ENCODE measurements at places on chromosomes 7 and 10. TPM values are rescaled to one million over a fixed set of nuclear protein-coding genes. Genes with fewer than 3 reads are reported as not detected.

The OR13A1 gene
- not detected for total RNA-seq

The WASL gene
- 6.4 TPM for total RNA-seq

- DNase-seq, result no peak
Observed at GRCh38 chr7:140605337-140605736, 35.3 kb downstream of the DENND2A start.

The AGK gene
- total RNA-seq, result 146 TPM

DNA sequence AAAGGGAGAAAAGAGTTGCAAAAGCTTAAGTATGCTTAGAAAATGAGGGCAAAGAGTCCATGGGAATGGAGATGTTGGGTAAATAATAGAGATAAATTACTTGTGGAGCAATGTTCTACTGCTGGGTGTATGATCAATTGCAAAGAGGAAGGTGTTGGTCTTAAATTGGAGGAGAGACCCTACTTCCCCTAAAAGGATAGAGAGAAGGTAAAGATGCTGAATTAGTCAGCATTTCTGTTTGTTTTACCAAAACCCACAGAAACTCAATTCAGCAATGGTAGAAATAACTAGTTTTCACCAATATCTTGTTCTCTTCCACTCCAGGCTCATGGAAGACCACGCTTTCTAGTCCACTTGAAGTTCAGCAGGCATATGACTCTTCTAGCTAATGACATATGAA, 32.1 kb downstream of the ASB4 start:
- no peak for DNase-seq

- no peak for DNase-seq
Observed at GRCh38 chr10:13449296-13449695, 79.5 kb downstream of the BEND7 start.

The WIPF3 gene
- not detected for total RNA-seq

DNA sequence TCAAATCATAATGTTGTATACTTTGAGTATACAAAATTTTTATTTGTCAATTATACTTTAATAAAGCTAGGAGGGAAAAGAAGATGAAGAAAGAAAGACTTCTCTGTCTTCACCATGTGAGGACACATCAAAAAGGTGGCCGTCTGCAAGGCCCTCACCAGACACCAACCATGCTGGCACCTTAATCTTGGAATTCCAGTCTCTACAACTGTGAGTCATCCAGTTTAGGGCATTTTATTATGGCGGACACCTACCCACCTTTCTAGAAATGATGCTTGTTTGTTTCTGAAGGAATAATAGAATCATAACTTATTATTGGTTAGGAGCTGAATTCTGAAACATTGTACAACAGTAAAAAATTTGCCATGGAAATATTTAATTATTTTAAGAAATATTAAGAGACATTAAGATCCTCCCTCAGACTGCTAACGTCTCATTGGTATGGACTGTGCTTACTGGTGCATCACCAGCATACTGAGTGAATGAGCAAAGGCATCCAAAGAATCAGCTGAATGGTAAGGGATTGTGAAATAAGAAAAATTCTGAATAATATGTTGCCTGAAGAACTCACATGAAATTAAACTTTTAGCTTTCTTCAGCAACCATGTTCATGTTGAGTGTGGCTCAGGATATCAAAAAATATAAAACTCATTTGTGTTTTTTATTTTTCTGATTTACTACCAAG, 536.6 kb downstream of the HTR7 start:
- DNase-seq, result no peak

Data from activated CD4-positive, alpha-beta T cell treated with anti-CD3 and anti-CD28 coated beads, Interleukin-2, amount 10 ng/mL, durations not matched to agents 24 days and 14 days (primary cell).